Caki2 (cell line): ENCODE measurements at places on chromosomes 2 and 18. TPM values are rescaled to one million over a fixed set of nuclear protein-coding genes. Genes with fewer than 3 reads are reported as not detected.

- DNase-seq = no peak
These were observed 200.4 kb downstream of the MREG start for GRCh38 chr2:215812966-215813365.

DNA sequence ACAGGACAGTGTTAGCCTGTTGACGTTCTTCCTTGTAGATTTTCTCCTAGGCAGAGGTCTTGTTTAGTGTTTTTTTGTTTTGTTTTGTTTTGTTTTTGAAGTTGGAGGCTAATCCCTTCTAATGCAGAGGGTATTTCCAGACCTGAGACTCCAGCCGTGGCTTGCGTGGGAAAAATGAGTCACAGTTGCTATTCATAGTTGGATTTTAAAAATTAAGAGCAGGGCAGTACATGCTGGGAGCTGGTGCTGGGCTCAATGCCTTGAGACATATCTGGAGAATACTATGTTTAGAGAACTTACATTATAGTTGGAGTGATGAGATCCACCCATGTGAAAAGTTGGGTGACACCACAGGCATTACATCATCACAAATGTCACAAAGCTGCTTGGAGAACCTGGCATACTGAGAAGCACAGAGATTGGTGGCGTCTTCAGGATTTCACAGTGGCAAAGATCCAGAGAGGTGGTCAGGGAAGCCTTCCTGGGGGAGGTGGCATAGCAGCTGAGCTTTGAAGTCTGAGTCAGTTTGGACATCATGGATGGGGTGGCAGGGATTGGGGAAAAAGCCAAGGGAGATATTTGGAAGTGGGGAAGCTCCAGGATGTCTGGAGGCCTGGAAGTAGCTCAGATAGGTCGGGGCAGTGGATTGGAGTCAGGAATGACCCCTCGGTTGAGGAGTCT, 249.4 kb downstream of the LOXHD1 start:
- no peak for DNase-seq

- DNase-seq = peak; percentile 67
These were observed 86.3 kb upstream of the FSHR start for GRCh38 chr2:49240608-49241007.

GRCh38 chr2:45944074-45944473, 292.6 kb downstream of the PRKCE start:
- DNase-seq = no peak

- no peak for DNase-seq
These were observed 121.5 kb upstream of the CREB1 start for GRCh38 chr2:207408086-207408794.

GRCh38 chr2:62180975-62181374, 14.9 kb upstream of the B3GNT2 start:
- DNase-seq = no peak

DNA sequence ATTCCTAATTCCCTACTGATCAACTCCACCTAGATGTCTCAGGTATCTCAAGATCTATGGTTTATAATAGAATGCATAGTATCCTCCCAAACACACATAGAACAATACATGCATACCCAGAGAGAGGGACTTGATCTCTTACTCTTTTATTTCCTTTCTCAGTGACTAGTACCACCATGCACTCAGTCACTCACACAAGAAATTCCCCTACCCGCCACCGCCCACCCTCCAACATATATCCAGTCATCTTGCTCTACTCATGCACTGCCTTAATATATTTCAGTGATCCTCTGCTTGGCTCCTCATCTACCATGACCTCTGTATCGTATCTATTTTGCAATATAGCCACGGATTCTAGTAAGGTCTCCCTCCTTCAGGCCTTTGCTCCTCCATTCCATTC, 996.9 kb downstream of the LRP1B start:
- no peak for DNase-seq

- no peak for DNase-seq
These were observed 95.7 kb downstream of the CMPK2 start for GRCh38 chr2:6770006-6770405.

DNA sequence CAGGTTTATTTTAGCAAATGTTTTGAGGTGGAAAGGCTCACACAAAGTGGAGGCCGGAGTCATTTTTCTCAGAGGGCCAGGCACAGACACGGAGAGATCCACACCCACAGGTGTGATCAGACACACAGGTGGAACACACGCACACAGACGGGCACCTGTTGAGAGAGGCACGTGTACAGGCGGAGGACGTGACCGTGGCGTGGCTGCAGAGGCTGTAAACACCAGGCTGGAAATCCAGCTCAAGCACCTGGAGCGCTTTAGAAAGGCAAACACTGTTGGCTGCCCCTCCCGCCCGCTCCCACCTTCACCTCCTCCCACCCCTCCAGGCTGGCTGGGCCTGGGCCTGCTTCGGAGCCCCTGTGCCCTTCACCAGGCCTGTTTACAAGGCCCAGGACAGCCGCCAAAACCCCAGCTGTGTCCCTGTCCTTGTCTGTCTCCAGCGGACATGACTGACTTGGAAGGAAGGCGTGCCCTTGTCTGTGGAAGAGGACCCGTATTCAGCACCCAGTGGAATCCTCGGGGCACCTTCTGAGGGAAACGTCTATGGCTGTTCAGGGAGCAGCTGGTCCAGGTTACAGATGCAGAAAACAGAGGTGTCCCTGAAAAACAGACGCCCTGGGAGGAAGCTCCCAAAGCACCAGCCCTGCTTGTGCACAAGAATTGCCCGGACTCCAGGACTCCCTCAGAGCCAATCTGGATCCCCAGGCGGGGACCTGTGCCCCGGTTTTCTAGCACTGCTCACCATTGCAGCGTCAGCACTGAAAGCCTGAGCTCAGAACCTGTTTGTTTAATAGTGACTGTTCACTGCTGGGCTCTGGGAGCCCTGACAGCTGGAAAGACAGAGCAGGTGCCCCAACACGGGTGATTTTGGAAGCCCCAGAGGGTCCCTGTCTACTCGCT, 134.3 kb upstream of the HAAO start:
- no peak for DNase-seq

TNFAIP6 gene
- total RNA-seq = 4.3 and 5.3 TPM in 2 replicates

SERPINB3 gene
- total RNA-seq = not detected in 2 replicates

GRCh38 chr2:127096718-127097470, 10.1 kb downstream of the BIN1 start:
- DNase-seq = no peak

PRKAG3 gene
- not detected in 2 replicates for total RNA-seq
